ENCODE measurements at places on chromosomes 3 and 15.
A peak's percentile ranks its signal among the peaks of the same experiment; 100 is the strongest.

DNA sequence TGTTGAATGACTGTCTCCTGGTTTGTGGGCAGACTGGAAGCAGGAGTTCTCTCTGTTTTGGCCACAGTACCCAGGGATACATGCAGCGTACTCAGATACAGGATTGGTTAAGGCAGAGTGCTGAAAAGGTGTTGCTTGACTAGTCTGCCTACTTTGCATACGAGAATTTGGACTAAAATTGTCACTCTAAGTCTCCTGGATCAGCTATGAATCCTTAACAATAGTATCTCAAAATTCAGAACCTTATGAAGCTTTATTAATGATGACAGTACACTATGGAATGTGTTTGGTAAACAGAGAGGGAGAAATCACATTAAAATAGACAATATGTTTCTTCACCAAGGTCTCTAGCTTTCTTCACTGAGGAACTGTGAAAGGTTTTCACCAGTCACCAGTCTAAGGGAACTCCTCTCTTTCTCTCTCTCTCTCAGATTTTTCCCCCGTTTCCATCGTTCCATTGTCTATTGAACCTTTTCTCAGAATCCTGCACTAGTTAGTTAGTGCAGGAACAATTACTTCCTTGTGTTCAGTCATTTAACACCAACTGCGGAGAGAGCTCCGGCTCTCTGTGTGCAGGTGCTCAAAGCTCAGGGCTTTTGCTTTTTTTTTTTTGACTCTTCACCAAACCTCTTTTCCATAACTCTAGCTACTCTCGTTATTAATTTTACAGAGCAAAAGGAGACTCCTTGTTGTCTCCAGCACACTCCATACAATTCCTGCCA, 85.9 kb upstream of the FNDC3B start:
- no peak overlapping the region for H3K4me3 ChIP-seq
- DNase-seq = no peak
- H3K4me1 ChIP-seq = no peaks in the 10 kb centered on the region
- H3K27ac ChIP-seq = no peak overlapping the region
- H3K36me3 ChIP-seq = no peaks in the 10 kb centered on the region

- DNase-seq = no peak
- no peaks in the 10 kb centered on the region for H3K27me3 ChIP-seq
- H3K27ac ChIP-seq = no peak overlapping the region
- peaks cover 4% of the 10 kb centered on the region for H3K4me1 ChIP-seq
- no peaks in the 10 kb centered on the region for H3K36me3 ChIP-seq
Observed at GRCh38 chr3:138842483-138843188, 7.9 kb upstream of the PIK3CB start.

GRCh38 chr15:47778263-47778770, 61.0 kb downstream of the SEMA6D start:
- H3K27ac ChIP-seq = no peak overlapping the region
- no peak overlapping the region for H3K4me3 ChIP-seq
- H3K36me3 ChIP-seq = no peaks in the 10 kb centered on the region
- no peak for DNase-seq

GRCh38 chr15:78148392-78149067, 632 bp upstream of the IDH3A start:
- peak overlapping the region; percentile 90 for H3K27ac ChIP-seq
- DNase-seq = no peak
- H3K4me1 ChIP-seq = peaks cover 27% of the 10 kb centered on the region
- H3K4me3 ChIP-seq = peak overlapping the region; percentile 93
- no peaks in the 10 kb centered on the region for H3K27me3 ChIP-seq

DNA sequence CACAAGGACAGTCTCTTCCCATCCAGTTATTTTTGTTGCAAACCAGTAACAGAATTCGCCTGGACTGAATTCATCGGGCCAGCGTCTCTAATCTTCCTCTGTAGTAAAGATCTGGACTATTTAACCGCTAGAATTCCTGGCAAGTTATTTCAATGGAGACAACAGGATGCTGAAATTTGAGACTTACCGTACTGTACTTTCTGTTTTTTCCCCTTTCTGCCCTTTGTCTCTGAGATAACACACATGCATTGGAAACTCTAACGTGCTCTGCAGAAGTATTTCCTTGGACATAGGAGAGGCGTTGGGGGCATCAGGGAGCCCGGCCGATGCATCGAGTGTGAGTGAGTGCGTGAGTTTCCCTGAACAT, 61.5 kb downstream of the ASB7 start:
- no peaks in the 10 kb centered on the region for H3K4me1 ChIP-seq
- H3K4me3 ChIP-seq = no peak overlapping the region
- no peaks in the 10 kb centered on the region for H3K36me3 ChIP-seq

GRCh38 chr3:172317481-172317880, 130.8 kb downstream of the GHSR start:
- peaks cover 2% of the 10 kb centered on the region for H3K4me1 ChIP-seq
- no peaks in the 10 kb centered on the region for H3K27me3 ChIP-seq
- H3K27ac ChIP-seq = no peak overlapping the region
- H3K4me3 ChIP-seq = no peak overlapping the region
- no peaks in the 10 kb centered on the region for H3K36me3 ChIP-seq
- DNase-seq = no peak

GRCh38 chr3:33229947-33230346, 11.3 kb upstream of the SUSD5 start:
- H3K27ac ChIP-seq = no peak overlapping the region
- no peak for DNase-seq
- H3K4me3 ChIP-seq = no peak overlapping the region
- no peaks in the 10 kb centered on the region for H3K4me1 ChIP-seq
- no peaks in the 10 kb centered on the region for H3K36me3 ChIP-seq

DNA sequence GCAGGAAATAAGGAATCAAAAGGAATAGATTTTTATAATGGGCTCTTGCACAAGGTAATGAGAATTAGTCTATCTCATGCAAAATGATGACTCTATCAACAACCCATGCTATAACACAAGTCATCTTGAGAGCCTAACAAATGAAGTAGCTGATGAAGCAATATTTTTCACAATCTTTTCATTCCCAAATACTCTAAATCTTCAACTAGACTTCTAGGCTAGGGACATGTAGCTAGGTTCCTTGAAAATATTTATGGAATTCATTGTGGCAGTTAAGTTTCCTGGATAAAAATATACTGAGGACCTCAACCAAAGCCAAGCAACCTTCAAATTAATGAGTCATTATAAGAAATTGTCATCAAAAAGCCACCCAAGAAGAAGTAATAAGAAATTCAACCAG, 55.4 kb downstream of the DCBLD2 start:
- no peak overlapping the region for H3K4me3 ChIP-seq
- no peaks in the 10 kb centered on the region for H3K27me3 ChIP-seq
- DNase-seq = no peak
- no peaks in the 10 kb centered on the region for H3K36me3 ChIP-seq
- no peak overlapping the region for H3K27ac ChIP-seq

DNA sequence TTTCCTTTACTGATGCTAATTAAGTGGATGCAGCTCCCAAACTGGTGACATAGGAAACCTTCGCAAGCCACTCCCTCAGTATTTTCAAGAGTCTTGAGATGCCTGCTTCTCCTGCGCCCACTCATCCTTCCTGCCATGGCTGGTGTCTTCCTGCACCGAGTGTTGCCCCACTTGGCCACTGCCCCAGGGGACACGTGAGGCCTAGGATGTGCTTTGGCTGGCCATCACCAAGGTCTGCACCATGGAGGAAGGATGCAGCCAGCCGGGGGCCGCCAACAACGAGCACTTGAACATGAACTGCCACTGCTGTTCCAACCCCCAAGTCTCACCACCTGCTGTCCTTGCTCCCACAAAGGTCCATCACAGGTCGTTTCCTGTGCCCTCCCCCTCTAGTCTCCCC, 34.1 kb downstream of the EPHB3 start:
- no peak overlapping the region for H3K4me3 ChIP-seq
- DNase-seq = no peak
- peaks cover 4% of the 10 kb centered on the region for H3K27me3 ChIP-seq
- H3K27ac ChIP-seq = no peak overlapping the region
- H3K4me1 ChIP-seq = no peaks in the 10 kb centered on the region

GRCh38 chr3:17894434-17895060, 152.1 kb upstream of the TBC1D5 start:
- H3K4me3 ChIP-seq = no peak overlapping the region
- no peaks in the 10 kb centered on the region for H3K36me3 ChIP-seq
- H3K27ac ChIP-seq = no peak overlapping the region
- H3K27me3 ChIP-seq = no peaks in the 10 kb centered on the region
- DNase-seq = no peak
- no peaks in the 10 kb centered on the region for H3K4me1 ChIP-seq

DNA sequence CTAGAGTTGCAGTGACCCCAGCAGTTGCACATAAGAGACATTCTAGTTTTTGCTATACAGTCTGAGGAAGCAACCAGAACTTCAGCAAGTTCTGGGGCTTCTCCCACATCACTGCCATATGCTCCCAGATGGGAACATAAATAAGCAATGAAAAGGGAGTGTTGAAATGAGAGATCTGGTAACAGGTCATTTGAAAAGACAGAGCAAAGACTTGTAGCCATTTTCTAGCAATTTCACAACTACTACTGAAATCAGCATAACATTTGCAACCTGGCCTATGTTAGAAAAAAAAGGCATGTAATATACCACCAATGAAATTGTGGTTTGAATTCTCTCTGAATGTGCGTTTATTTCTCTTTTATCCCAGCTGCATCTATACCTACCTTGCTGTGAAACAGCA, 57.5 kb downstream of the NUDT16 start:
- H3K27ac ChIP-seq = no peak overlapping the region
- H3K36me3 ChIP-seq = no peaks in the 10 kb centered on the region
- H3K4me3 ChIP-seq = no peak overlapping the region
- no peak for DNase-seq
- H3K4me1 ChIP-seq = no peaks in the 10 kb centered on the region
- H3K27me3 ChIP-seq = no peaks in the 10 kb centered on the region

DNA sequence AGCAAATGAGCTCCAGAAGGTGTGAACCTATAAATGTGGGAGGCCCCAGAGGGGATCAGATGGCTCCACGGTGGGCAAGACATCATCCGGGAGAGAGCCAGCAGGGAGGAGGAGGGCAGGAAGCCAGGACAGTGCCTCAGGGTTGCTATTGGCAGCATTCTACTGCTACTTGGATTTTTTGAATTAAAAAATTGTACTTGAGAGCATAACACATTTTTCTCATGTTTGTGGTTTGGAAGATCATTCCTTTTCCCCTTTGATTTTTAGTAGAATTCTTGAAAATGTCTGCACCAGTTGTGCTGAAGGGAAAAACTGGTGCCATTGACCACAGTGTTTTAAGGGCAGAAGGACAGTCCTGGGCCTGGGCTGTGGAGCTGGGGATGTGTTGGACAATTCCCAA, 59.2 kb downstream of the LYZL4 start:
- H3K27me3 ChIP-seq = peaks cover 12% of the 10 kb centered on the region
- H3K27ac ChIP-seq = no peak overlapping the region
- no peak overlapping the region for H3K4me3 ChIP-seq
- H3K4me1 ChIP-seq = no peaks in the 10 kb centered on the region
- H3K36me3 ChIP-seq = no peaks in the 10 kb centered on the region

DNA sequence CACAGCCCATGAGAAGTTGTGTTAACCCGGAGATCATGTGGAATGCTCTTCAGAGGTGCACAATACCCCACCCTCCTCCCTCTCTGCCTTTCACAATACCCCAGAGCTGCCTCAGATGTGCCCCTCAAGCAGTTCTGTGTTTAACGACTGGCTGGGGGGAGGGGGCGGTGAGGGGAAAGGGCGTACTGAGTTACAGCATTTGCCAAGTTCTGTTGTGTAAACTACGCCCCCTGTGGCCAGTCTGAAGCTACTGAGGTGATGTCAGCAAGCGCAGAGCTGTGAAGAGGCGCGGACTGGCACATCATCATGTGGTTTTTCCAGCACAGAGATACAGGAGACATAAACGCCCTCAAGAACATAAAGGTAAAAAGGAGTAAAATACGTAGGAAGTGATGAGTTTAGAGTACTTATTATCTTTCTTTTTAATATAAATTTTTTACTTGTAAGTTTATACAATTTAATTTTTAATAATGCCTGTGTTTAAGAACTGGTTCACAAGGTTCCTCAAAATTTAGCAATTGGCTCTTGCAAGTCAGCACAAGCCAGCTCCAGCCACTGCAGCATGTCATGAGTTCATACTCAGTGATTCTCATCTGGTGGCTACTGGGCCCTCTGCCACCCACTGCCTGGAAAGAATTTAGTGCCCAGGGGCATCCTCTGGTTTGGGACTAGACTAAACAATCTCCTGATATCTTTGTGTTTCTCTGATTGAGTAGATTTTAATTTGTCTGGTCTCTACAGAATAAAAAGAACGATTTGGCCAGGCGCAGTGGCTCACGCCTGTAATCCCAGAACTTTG, 1.7 kb downstream of the EPB42 start:
- no peak for DNase-seq
- H3K27me3 ChIP-seq = peaks cover 5% of the 10 kb centered on the region
- H3K4me3 ChIP-seq = no peak overlapping the region
- H3K27ac ChIP-seq = no peak overlapping the region

DNA sequence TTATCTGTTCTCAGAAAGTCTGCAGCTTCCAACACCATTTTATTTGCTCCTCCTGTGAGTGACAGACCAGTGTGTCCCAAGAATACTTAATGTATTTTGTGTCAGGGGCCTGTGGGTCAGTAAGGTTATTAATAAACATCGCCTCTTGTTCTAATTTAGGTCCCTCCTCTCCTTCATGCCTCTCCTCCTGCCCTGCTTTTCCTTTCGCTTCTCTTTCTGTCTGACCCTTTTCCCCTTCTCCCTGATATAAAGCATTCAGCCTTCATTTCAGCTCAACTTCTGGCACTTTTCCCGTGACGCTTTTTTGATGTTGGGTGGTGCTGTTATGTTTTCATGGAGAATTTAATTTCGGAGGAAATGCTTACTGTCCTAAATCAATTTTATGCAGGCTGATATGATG, 29.7 kb upstream of the NR2F2 start:
- no peak for DNase-seq
- no peaks in the 10 kb centered on the region for H3K27me3 ChIP-seq
- no peak overlapping the region for H3K4me3 ChIP-seq
- H3K4me1 ChIP-seq = no peaks in the 10 kb centered on the region
- no peak overlapping the region for H3K27ac ChIP-seq

DNA sequence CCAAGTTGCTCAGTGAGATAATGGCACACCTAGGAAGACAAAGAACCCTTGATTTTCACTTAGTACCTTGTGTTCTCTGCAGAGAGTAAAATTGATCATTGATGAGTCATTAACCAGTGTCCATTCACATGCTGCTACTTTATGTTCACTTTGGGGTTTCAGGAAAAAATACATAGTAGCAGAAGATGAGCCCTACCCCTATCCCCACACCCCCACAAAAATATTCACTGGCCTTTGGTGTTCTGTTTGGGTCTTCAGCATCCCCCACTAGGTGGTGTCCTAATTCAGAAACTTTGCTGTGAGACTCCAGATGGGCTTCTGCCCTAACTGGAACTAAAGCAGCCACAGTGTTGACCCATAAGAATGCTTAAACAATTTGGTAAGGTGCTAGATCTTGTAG, 178.8 kb downstream of the KLHL25 start:
- H3K4me1 ChIP-seq = peaks cover 16% of the 10 kb centered on the region
- no peak overlapping the region for H3K4me3 ChIP-seq
- DNase-seq = peak; percentile 16
- H3K36me3 ChIP-seq = peaks cover 10% of the 10 kb centered on the region

GRCh38 chr3:160677459-160677881, 510 bp downstream of the ARL14 start:
- DNase-seq = no peak
- H3K27me3 ChIP-seq = peaks cover 2% of the 10 kb centered on the region
- no peaks in the 10 kb centered on the region for H3K36me3 ChIP-seq

GRCh38 chr3:33131331-33132018, 17.7 kb downstream of the CRTAP start:
- no peaks in the 10 kb centered on the region for H3K27me3 ChIP-seq
- no peak overlapping the region for H3K27ac ChIP-seq
- H3K4me1 ChIP-seq = no peaks in the 10 kb centered on the region
- H3K36me3 ChIP-seq = peaks cover 10% of the 10 kb centered on the region
- no peak overlapping the region for H3K4me3 ChIP-seq
- no peak for DNase-seq

All from memory B cell (primary cell).